ENCODE measurements at places on chromosomes 7 and 10. TPM values are rescaled to one million over a fixed set of nuclear protein-coding genes. Genes with fewer than 3 reads are reported as not detected.

Gene CALCR
- not detected for polyA plus RNA-seq

Gene SPACDR
- polyA plus RNA-seq: 0.76 TPM

Gene TRIM74
- polyA plus RNA-seq: 0.09 TPM

Gene PIK3CG
- polyA plus RNA-seq: 0.02 TPM

Gene ABCB8
- 13.7 TPM for polyA plus RNA-seq

Gene NAT16
- polyA plus RNA-seq: 0.02 TPM

Gene LAMB1
- 290 TPM for polyA plus RNA-seq

Gene BCCIP
- 63.8 TPM for polyA plus RNA-seq

Gene LRRD1
- polyA plus RNA-seq: not detected

Gene KCP
- 0.04 TPM for polyA plus RNA-seq

DNA sequence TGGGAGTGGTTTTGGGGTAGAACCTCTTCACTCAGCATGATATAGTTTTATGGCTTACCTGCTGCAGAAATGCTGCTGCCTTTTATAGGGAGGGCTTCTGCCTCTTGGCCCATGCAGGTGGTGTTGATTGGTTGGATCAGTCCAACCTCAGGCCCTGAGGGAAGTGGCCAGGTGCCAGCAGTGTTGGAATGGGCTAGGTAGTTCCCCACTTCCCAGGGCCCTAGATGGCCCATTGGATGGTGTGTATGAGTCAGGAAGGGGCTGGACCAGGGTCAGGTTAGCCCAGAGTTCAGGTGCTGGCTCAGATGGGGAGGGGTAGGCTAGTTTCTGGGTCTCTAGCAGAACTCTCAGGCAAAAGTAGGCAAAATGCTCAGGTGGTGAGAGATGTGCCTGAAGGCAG, 455.5 kb downstream of the CCSER2 start:
- DNase-seq: no peak

GRCh38 chr10:127908106-127908958, 1.4 kb downstream of the PTPRE start:
- DNase-seq: no peak

DNA sequence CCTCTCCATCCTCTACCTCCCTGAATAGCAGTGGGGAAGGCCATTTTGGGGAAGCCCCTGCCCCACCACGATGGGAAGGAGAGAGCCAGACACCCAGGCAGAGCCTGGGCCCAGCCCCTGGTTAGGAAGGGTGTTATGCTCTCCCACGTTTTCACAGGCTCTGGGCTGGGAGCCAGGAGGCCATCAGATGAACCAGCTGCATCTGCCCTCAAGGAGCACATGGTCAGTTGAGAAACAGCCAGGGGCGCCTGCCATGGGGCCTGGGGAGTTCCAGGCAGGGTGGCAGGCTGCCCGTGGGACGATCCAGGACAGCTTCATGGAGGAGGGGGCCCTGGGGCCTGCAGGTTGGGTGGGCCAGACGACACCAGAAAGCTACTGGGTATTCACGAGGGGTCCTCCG, 47.5 kb downstream of the CAMK2B start:
- no peak for DNase-seq

- DNase-seq: no peak
Measured at GRCh38 chr7:50856806-50857205, 74.1 kb upstream of the GRB10 start.

DNA sequence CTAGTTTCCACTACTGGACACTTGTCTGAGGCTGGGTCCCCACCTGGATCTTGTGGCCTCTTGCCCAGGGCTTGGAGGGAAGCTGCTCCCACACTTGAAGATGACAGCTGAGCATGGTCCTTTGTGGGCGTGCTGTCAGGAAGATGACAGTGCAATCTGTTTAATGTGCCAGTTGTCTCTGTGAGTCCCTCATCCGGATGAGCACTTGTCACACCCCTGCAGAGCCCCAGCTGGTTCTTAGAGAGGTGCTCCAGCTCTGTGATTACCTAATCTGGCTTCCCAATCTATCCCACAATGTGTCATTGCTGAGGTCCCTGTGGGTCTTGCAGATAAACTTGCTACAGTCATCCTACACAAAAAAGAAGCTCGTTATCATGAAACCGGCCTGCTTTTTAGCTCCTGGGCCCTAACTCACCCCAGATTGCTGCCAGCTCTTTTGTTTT, 34.8 kb upstream of the CCSER2 start:
- no peak for DNase-seq

DNA sequence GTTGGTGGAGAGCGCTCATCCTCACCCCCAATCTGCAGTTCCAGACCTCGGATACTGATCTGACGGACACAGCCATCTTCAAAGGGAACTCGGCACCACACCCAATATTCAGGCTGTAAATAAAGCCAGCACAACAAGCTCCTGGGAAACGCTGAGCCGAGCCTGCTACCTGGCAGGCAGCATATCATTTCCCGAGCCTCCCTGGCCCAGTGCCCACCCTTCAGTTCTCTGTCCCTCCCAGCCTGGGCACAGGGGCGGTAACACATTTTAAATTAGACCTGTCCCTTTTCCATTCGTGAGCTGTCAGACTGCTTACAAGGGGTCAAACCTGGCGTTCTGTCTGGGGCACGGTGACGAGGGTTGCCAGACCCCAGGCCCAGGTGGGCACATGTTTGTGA, 250.5 kb downstream of the ARHGAP12 start:
- DNase-seq: no peak

DNA sequence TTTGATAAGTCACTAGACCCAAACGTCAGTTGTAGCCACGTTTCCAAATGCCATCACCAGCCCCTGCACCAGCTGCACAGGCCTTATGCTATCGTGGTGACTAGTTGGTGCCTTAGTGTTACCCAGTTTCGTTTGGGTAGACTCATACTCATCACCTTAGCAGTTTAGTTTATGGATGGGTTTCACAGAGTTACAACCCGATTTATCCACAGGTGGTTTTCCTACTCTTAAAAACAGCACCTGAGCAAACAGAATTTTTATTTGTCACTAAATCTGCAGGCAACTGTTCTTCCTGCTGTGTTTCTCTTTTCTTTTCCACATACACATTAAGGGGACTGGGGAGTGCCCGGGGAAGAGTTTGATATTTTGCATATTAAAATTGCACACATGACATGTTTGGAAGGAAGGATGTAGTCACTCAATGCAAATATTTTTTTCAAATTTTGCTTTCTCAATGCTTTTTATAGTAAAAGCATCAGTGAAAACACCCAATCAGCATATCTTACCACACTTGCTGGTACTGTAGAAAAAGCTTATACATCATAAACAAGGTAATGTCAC, 41.6 kb downstream of the PDSS1 start:
- DNase-seq: no peak

- DNase-seq: no peak
Measured at GRCh38 chr10:133087045-133087678, 562 bp upstream of the ADGRA1 start.

DNA sequence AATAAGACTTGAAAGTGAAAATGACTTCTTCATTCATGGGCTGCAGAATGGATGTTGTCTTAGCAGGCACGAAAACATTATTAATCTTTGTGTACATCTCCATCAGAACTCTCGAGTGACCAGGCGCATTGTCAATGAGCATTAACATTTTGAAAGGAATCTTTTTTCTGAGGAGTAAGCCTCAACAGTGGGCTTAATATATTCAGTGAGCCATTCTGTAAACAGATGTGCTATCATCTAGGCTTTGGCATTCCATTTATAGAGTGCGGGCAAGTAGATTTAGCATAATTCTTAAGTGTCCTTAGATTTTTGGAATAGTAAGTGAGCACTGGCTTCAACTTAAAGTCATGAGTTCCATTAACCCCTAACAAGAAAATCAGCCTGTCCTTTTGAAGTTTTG, 33.1 kb downstream of the PTTG1IP2 start:
- DNase-seq: no peak

DNA sequence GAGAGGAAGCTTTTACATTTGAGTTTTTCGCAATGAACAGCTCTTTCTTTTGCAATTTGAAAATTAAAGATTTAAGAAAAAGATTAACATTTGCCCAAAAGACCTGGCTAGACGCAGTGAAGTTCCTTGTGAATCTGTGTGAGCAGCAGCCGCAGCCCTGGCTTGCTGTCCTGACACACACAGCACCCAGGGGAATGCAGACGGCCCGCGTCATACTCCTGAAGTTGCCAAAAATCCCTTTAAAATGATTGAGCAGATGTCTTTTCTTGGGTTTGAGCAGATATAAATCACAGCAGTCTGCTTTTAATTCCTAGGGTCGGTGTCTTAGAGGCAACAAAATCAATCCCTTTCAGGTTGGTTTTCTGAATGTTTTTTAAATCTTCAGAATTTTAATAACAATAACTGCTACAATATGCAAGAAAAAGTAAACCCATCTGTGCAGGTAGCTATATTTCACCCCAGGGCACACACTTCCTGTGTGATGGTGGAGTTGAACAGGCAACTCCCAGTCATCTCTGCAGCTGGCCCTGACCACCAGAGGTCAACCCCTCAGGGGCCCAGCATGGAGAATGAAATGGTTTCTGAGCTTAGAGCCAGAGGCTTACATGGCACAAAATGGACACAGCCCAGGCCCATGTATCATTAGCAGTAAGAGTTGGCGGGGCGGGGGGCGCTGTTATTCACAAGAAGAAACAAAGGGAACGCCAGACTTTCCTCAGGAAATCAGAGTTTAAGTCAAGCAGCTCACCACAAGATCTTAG, 32.2 kb upstream of the TRIL start:
- no peak for DNase-seq

DNA sequence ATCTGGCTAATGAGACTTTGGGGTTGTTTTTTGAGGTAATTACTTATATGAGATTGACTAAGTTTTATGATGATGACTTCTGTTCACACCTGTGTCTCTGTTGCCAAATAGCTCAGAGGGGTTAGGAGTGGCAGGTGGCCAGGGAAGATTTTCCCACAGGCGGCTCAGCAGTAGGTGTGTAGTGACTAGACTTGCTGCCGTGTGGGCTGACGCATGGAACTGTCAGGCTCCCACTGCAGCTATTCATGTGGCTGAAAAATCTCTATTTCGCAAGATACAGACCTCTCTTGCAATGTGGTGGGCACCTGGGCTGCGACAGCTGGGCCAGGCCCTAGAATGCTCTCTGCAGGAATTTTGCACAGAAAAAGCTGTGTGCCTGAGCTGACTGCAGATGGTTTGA, 1.4 kb downstream of the CPA4 start:
- DNase-seq: peak; percentile 32

GRCh38 chr10:19572056-19572455, 244.2 kb upstream of the PLXDC2 start:
- DNase-seq: no peak

- DNase-seq: no peak
Measured at GRCh38 chr10:3750854-3751253, 34.2 kb downstream of the KLF6 start.

DNA sequence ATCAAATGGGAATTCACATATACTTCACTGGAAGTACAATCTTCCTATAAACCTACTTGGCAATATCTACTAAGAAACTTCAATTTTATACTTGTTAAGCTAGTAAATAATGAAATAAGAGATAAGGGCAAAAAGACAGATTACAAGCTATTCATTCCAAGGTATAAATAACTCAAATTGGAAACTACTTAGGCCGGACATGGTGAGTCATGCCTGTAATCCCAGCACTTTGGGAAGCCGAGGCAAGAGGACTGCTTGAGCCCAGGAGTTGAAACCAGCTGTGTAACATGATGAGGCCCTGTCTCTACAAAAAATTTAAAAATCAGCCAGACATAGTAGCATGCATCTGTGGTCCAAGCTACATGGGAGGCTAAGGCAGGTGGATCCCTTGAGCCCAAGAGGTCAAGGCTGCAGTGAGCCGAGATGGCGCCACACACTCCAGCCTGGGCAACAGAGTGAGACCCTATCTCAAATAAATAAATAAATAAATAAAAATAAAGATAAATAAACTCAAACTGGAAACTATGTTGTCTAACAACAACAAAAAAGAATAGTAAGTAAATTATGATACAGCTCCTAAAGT, 37.6 kb downstream of the ARHGAP21 start:
- DNase-seq: peak; percentile 38

DNA sequence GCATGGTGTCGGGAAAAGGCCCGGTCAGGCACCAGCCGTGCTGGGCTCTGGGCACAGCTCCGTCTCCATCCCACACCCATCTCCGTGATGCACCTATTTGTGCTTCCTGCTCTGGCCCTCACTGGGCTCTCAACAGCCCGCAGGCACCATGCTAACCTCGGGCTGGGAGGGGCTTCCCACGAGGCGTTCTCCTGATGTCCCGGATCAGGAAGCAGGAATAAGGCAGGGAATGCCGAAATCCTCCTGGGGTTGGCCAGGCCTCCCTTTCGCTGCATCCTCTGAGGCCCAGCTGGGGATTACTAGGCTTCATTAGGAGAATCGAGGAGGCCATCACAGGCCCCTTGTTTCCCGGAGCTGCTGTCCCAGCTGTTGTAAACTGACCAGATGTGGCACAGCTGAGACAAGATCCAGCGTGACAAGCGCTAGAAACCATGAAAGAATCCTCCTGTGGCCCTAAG, 72.0 kb downstream of the FAM53B start:
- no peak for DNase-seq

DNA sequence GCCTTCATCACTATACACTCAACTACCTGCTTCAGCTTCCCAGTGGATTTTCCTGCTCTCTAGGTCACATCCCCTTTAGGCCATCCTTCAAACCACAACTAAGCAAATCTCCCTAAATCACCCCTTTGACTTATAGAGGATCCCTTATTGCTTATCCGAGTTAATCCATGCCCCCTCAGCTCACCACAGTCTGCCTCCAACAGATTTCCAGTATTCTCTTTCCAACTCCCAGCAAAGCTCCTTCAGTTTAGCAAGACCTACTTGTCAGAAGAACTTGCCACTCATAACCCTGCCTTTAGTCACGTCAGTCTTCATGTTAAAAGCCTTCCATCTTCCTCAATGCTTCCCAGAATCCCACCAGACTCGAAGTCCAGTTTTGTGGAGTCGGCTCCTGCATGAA, 38.6 kb downstream of the RAPGEF5 start:
- no peak for DNase-seq

DNA sequence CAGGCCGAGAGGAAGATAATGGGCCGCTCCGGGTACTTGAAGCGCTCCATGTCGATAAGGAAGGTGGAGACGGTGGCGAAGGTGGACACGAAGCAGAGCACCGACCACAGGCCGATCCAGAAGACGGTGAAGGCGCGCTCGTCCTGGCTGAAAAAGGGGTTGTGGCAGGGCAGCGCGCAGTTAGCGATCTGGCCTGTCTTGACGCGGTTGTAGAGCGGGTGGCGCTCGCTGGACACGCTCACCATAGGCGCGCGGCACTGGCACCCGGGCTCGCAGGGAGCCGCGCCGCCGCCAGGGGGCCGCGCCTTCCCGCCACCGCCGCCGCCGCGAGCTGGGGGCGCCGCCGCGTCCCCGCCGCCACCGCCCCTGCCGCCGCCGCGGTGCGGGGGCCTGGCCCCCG, 1.6 kb downstream of the FZD8 start:
- peak; percentile 20 for DNase-seq

- DNase-seq: no peak
Measured at GRCh38 chr7:116258734-116259133, 48.4 kb downstream of the TES start.
